CD4-positive, alpha-beta T cell treated with Interleukin-17A for 1 hour (primary cell): ENCODE measurements at places on chromosomes 16 and 17.
A peak's percentile ranks its signal among the peaks of the same experiment; 100 is the strongest.

- DNase-seq: no peak
Measured at GRCh38 chr17:68600931-68601564, at the start of gene FAM20A. TSS of gene FAM20A (minus strand) at chr17:68601367. CDS start at chr17:68600666, 701 bp downstream.

DNA sequence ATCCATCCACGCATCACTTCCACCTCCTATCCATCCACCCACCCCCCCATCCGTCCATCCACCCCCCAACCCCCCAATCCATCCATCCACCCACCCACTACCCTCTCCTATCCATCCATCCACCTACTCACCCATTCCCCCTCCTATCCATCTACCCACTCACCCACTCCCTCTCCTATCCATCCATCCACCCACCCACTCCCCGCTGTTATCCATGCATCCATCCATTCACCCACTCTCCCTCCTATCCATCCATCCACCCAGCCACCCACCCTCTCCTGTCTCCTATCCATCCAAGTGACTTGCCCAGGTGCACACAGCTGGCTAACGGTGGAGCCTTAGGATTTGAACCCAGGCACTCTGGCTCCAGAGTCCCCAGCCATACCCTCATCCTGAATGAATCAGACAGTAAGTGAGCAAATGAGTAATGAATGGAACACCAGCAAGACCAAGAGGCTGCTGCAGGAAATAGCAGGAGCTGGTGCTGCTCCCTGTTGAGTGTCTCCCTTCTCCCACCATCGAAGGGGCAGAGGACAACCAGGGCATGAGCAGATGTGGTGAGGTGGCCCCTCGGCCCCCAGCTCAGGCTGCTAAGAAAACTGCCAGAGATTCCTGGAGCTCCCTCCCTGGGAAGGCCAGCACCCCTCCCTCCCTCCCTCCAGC, 62.5 kb downstream of the LITAF start:
- no peak for DNase-seq

DNA sequence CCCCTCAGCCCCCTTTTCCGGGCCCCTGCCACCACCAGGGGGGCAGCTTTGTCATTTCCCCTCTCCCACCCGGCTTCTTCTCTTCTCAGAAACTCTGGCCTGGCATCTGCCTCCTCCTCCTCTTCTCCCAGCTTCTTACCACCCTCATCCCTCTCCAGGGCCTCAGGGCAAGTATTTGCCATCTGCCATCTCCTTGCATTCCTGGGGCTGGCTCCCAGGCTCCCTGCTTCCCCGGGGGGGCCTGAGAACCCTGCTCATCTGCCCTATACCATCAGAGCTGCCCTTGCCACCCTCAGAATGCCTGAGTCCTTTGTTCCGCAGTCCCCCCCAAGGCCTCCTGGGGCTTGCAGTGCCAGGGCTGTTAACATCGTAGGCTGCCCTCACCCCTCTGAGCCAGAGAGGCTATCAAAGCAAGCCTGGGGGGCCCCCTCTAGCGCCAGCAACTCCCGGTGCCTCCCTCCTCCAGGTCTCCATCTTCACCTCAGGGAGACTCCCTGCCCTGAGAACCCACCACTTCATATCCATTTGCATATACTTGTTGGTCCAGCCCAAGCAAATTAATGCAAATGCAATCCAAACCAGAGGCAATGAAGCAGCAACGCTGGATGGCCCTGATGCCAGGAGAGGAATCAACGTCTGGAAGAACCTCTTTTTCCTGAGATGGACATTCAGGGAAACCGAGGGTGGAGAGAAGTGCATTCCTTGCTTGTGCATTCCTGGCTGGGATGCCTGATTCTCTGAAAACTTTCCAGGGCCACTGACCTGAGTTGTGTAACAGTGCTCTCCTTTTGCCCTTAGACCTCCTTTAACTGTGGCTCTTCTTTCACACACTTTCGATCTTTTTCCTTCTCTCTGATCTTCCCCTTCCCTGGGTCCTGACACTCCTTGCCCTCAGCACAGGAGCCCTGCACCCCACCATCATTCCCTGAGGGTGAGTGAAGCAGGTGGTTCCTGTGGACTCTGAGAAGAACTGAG, 20.7 kb upstream of the SP2 start:
- no peak for DNase-seq

- DNase-seq: peak; percentile 59
Measured at GRCh38 chr17:80455336-80455710, 21.1 kb downstream of the NPTX1 start.

GRCh38 chr17:65365169-65365568, 196.3 kb downstream of the AXIN2 start:
- no peak for DNase-seq
